ENCODE measurements at places on chromosomes 2 and 18. TPM values are rescaled to one million over a fixed set of nuclear protein-coding genes. Genes with fewer than 3 reads are reported as not detected.

The TMEM37 gene
- not detected for total RNA-seq

The DYNC2LI1 gene
- 3.5 TPM for total RNA-seq

The SPATS2L gene
- total RNA-seq = 3.5 TPM

The ZNF521 gene
- total RNA-seq = 1.0 TPM

The FEV gene
- total RNA-seq = not detected

The FAP gene
- not detected for total RNA-seq

The RAMP1 gene
- total RNA-seq = 2.1 TPM

The PTPN4 gene
- 85.0 TPM for total RNA-seq

Data from mononuclear cell (primary cell).